ENCODE measurements at places on chromosomes 2 and 18.

DNA sequence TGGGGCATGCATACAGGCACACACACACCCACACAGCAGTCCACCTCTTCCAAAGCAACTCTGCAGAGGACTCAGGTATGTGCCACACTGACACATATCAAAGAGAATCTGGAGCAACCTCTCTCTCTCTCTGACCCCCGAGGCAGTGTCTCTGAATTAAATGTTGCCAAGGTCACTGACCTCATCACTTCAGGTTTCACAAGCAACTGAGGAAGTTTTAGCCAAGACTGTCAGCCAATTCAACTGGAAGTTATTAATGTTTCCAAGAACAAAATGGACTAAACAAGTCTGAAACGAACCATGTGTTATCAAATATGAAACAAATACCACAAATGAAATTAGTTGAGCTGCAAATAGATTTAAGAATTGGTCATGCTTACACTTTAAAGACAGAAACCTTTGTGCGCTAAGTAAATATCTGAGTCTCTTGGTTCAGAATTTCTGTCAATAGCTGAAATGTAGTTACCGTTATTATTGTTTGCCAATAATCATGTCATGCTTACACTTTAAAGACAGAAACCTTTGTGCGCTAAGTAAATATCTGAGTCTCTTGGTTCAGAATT, 86.1 kb downstream of the SLC25A12 start:
- no peak for DNase-seq

- no peak for DNase-seq
These were observed 34.8 kb upstream of the SP5 start for GRCh38 chr2:170680172-170680941.

GRCh38 chr2:135255208-135255607, 203.1 kb downstream of the RAB3GAP1 start:
- DNase-seq, result no peak

DNA sequence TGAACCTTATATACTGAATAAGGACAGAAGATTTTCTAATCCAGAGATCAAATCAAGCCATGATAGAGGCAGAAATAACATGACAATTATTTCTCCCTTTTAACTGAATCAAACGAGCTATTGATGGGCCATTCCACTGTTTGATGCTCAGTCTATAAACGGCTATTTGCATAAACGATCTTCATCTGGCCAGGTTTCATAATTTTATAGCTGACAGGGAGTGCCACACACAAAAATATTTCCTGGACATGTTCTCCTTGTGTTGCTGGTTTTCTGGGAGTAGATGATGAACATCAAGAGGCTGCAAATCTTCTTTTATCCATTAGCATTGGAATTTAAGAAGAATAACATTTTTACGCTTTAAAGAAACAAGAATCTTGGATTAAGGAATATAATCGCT, 63.1 kb downstream of the ACVR1C start:
- no peak for DNase-seq

GRCh38 chr2:165864296-165864695, 70.2 kb upstream of the GALNT3 start:
- no peak for DNase-seq

GRCh38 chr2:26681656-26682055, 10.9 kb upstream of the KCNK3 start:
- DNase-seq, result no peak
